Activated T-cell treated with anti-CD3 and anti-CD28 coated beads, Interleukin-2, amount 50 U/mL, for 72 hours (primary cell): ENCODE measurements at places on chromosomes 12 and 14.

GRCh38 chr14:39268393-39268792, 34.7 kb downstream of the MIA2 start:
- DNase-seq, result no peak

DNA sequence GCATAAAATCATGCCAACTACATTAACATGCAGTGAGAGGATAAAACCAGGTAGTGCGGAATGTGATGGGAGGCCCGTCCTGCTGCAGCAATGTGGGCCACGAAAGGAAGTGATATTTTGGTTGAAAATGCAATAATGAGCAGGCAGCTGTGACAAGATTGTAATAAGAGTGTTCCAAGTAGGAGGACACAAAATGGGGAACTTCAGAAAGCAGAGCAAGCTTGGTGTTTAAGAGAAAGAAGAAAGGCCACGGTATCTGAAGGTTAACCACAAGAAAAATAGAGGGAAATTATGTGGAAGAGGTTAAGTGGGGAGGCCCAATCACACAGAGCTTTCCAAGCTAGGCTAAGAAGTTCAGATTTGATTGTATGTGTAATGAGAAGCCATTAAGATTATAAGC, 34.3 kb downstream of the OVCH1 start:
- no peak for DNase-seq

GRCh38 chr14:75871181-75871880, 110.5 kb downstream of the TGFB3 start:
- DNase-seq, result no peak

DNA sequence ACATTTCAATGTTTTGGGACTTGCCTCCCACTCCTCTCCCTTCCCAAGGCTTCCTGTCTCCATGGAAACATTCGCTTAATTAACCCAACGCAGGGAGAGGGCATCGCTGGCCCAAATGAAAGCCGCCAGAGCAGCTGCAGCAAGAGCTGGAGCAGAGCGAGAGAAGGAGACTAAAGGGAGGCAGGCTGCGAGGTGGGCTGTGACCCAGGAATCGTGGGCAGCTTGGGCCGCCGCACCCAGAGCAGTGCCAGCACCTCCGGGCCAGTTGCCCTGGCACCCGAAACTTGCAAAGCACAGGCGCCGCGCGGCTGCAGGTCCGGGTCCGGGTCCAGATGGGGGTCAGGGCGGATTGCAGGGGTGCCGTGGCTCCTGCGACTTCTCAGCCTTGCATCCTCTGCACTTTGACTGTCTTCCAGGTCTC, 43.5 kb upstream of the PTPRQ start:
- DNase-seq, result no peak

- DNase-seq, result no peak
These were observed 17.2 kb upstream of the NRXN3 start for GRCh38 chr14:78153064-78153341.
